ENCODE measurements at places on chromosomes 5 and 9. TPM values are rescaled to one million over a fixed set of nuclear protein-coding genes. Genes with fewer than 3 reads are reported as not detected.

Gene LCN1
- not detected for total RNA-seq

Gene MACIR
- total RNA-seq, result 0.37 TPM

Gene REEP2
- total RNA-seq, result not detected

- no peak for DNase-seq
- H3K27ac ChIP-seq, result no peak overlapping the region
- H3K4me1 ChIP-seq, result no peaks in the 10 kb centered on the region
Observed at GRCh38 chr5:143176048-143176447, 227.4 kb downstream of the NR3C1 start.

DNA sequence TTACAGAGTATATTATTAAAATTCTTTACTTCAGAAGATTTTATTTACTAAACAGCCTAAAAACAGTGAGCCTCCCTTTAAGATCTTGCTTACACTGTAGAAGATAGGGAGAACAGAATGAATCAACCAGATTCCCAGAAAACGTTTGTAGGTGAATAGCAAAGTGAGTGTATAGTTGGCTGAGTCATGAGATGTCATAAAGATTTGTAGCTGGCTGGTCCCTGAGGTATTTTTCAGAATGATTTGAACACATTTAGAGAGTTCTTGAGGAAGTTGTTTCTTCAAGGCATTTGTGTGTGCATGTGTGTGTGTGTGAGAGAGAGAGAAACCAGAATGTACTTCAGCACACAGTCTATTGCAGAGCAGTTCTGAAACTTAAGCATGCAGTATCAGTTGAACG is 159.4 kb upstream of the PRR16 start:
- H3K4me3 ChIP-seq, result no peak overlapping the region
- H3K4me1 ChIP-seq, result no peaks in the 10 kb centered on the region
- H3K27me3 ChIP-seq, result no peaks in the 10 kb centered on the region

GRCh38 chr9:130896233-130897014 is at the start of gene QRFP:
Gene QRFP, minus strand, starts transcription at chr9:130896812. Its CDS starts 2,974 bp downstream, at chr9:130893838.
- DNase-seq, result no peak
- H3K36me3 ChIP-seq, result no peaks in the 10 kb centered on the region
- no peak within 1 kb of the TSS for H3K27ac ChIP-seq

- H3K4me3 ChIP-seq, result no peak overlapping the region
- no peaks in the 10 kb centered on the region for H3K4me1 ChIP-seq
- H3K27me3 ChIP-seq, result no peaks in the 10 kb centered on the region
- H3K27ac ChIP-seq, result no peak overlapping the region
- no peaks in the 10 kb centered on the region for H3K36me3 ChIP-seq
Observed at GRCh38 chr5:113384782-113385285, 50.0 kb downstream of the TSSK1B start.

DNA sequence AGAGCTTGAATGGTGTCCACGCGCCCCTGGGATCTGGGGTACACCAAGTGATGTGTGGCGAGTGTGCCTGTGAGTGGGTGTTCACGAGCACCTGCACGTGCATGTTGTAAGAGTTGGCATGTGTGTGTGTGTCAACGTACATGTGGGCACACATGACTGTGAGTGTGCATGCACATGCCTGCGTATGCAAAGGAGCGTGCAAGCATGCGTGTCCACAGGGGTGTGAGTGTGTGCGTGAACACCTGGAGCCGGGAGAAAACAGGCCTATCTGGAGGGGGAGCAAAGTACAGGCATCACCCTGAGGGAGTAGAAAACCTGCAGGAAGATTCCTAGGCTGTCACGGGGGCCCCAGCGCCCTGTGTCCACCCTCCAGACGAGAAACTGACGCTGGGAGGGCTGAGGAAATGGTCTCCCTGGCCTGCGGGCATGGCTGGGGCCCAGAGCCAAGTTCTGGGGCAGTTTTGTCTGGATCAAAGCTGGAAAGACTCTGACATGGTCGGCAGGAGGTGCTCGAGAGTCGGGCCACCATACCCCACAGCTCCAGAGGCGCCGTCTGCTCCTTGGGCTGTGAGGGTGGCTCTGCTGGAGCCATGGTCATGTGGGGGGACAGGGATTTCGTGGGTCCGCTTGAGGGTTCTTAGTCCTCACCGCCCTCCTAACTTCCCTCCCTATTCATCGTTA is 31.8 kb downstream of the PTGES start:
- H3K4me1 ChIP-seq, result no peaks in the 10 kb centered on the region
- no peak overlapping the region for H3K4me3 ChIP-seq
- no peaks in the 10 kb centered on the region for H3K27me3 ChIP-seq
- DNase-seq, result no peak
- no peak overlapping the region for H3K27ac ChIP-seq

DNA sequence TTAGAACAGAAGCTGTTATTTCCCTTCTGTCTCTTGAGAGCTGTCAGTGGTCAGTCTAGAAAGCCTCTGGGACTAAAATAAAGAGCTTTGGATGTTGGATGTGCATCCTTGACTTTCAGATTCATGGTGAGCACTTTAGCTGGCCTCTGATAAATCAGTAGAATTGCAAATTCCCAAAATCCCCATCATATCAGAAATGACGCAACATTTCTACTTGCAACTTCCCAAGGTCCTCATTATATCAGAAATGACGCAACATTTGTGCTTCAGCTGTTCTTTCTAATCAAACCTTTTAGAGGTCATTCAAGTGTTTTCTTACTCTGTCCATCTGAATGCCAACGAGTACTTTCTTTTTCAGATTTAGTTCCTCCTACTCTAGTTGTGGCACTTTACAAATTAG is 167.3 kb upstream of the MOCS2 start:
- H3K36me3 ChIP-seq, result no peaks in the 10 kb centered on the region
- H3K27ac ChIP-seq, result no peak overlapping the region
- no peaks in the 10 kb centered on the region for H3K4me1 ChIP-seq

Gene SOHLH1
- total RNA-seq, result not detected

DNA sequence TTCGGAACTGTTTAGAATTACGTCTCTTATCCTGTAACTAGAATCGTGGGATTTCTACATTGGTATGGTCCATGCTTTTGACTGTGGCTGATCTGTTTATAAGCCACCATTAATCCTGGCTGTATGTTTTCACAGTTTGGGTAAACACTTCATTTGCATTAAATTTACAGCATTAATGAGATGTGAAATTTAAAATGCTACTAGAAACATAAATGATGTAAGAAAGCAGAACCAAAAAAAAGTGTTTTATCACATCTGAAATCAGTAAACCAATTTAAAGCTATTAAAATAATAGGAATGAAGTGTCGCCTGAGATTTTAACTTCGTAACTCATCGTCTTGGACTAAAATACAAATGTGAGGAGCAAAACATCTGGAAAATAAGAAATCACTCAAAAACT is 201.7 kb downstream of the NFIB start:
- H3K4me3 ChIP-seq, result no peak overlapping the region
- H3K36me3 ChIP-seq, result no peaks in the 10 kb centered on the region
- no peaks in the 10 kb centered on the region for H3K4me1 ChIP-seq
- DNase-seq, result no peak

Gene SEMA5A
- 12.6 TPM for total RNA-seq

DNA sequence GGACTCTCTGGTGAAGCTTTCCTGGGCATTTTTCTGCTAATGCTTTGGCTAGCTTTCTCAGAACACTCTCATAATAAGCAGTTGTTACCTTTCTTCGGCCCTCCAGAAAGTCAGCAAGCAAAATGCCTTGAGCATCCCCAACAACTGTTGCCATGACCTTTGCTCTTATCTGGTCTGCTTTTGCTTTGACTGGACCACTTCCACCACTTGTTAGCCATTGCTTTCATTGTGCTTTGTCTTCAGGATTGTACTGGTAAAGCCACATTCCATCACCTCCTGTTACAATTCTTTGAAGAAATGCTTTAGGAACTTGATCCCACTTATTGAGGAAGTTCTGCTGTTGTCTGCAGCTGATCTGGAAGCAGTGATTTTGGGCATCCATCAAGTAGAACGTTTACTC is 35.7 kb downstream of the RAD50 start:
- no peak overlapping the region for H3K4me3 ChIP-seq
- peaks cover 50% of the 10 kb centered on the region for H3K36me3 ChIP-seq
- DNase-seq, result no peak

DNA sequence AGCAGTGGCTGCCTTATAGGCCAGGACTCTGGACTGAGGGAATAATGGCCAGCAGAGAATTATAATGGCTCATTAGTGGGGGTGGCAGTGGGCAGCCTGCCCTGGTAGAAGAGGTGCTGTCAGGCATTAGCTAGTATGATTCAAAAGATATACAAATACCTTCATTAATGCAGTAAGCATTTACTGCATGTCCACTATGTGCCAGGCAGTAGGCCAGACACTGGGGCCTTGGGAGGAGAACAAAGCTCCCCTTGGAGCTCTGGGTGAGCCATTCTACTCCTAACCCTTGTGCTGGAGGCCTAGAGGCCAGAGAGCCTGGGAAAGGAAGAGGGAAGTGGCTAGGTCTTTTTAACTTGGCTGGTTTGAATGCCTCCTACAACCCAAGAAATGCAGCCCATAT is 2.0 kb upstream of the GARNL3 start:
- no peaks in the 10 kb centered on the region for H3K4me1 ChIP-seq
- H3K4me3 ChIP-seq, result no peak overlapping the region
- no peaks in the 10 kb centered on the region for H3K36me3 ChIP-seq
- no peaks in the 10 kb centered on the region for H3K27me3 ChIP-seq
- DNase-seq, result no peak
- no peak overlapping the region for H3K27ac ChIP-seq

Gene ARHGEF37
- 1.6 TPM for total RNA-seq

- no peak overlapping the region for H3K27ac ChIP-seq
- no peaks in the 10 kb centered on the region for H3K27me3 ChIP-seq
- no peak for DNase-seq
Observed at GRCh38 chr5:162372256-162372655, 304.7 kb downstream of the GABRG2 start.

DNA sequence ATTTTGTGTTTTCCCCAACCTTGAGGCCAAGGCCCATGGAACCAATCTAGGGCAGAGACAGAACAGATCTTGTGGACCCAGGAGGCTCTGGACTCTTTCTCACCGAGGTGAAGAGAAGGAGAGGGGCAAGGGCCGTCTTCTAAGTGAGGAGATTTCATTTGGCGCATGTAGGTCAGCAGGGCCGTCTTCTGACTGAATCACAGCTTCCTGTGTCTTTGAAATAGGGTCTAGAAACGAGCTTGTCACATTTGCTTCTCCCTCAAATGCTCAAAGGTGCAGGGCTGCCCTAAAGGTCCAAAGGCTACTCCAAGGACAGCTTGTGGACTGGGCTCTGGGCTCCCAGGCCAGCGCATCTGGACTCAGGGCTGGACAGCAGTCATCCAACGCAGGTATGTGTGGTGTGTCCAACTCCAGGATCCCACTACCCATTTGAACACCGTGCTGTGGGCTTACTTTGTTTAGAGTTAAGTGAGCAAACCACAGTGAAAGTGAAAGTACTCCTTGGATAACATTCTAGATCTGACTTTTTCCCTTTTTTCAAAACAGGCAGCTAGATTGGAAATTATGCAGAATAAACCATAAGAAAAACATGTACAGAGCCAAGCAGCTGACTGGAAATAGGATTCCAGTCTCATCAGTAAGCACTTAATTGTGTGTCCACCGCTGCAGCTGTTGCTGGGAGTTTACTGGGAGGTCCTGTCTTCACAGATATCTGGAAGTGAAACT is 357.0 kb downstream of the GADD45G start:
- no peak overlapping the region for H3K27ac ChIP-seq
- no peak for DNase-seq
- no peaks in the 10 kb centered on the region for H3K36me3 ChIP-seq
- H3K4me3 ChIP-seq, result peak overlapping the region; percentile 4
- H3K27me3 ChIP-seq, result no peaks in the 10 kb centered on the region

DNA sequence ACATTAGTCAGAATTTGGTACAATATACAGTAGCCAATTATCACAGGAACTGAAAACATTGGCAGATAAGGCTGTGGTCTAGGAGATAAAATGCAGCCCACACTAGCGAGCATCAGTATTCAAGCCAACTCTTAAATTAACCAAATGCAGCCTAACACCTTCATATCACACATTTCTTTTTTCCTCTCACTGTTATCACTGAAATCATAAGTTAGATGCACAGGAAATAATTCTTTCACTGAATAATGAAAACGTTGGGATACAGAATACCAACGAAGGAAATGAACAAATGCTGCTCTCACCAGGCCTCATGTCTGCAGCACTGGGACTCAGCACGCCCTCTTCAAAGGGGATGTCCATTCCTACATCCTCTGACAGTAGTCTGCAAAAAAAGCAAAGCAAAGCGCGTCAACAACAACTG is 109.1 kb upstream of the PCA3 start:
- no peaks in the 10 kb centered on the region for H3K36me3 ChIP-seq
- no peak for DNase-seq
- H3K4me3 ChIP-seq, result no peak overlapping the region
- no peaks in the 10 kb centered on the region for H3K4me1 ChIP-seq
- H3K27me3 ChIP-seq, result no peaks in the 10 kb centered on the region
- no peak overlapping the region for H3K27ac ChIP-seq

Gene BTNL3
- total RNA-seq, result not detected

DNA sequence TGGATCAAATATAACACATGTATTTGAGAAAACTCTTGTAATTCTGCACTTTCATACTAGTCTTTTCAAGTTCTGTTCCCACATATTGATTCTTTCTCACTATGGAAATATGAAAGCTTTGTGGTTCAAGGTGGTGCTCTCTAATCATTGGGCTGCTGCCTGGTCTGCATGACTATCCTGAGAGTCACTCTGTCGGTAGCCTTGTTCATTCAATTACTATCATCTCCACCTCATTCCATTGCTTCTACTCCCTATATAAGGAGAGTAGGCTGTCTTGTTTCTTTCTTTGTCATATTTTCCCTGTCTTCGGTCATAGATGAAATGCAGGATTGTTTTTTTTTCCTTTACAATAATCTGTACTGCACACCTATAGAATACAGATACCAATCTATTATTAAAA is 341.4 kb upstream of the ACTBL2 start:
- H3K36me3 ChIP-seq, result no peaks in the 10 kb centered on the region
- no peaks in the 10 kb centered on the region for H3K27me3 ChIP-seq
- H3K4me3 ChIP-seq, result no peak overlapping the region
- H3K4me1 ChIP-seq, result no peaks in the 10 kb centered on the region

Gene CYLC2
- total RNA-seq, result not detected

- H3K27me3 ChIP-seq, result no peaks in the 10 kb centered on the region
- H3K4me3 ChIP-seq, result no peak overlapping the region
- H3K4me1 ChIP-seq, result peaks cover 11% of the 10 kb centered on the region
- no peaks in the 10 kb centered on the region for H3K36me3 ChIP-seq
- H3K27ac ChIP-seq, result no peak overlapping the region
Observed at GRCh38 chr9:124857533-124858162, 4.1 kb downstream of the RPL35 start.

DNA sequence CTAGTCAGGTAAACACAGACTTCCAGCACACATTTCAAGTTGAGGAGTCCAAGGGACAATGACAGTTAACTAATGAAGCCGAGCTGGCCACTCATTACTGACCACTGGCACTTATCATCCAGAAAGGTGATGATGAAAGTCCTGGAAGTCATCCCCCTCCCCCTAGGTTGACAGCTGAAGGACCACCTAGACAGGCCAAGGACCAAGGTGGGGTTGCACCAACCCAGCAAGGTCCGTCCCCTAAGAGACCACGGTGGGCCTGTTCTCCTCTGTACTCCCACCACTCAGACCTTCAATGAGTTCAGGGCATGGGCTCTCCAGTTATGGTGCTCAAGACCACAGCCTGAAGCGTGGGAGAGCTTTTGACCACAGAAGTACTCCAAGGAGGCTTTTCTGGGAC is 13.2 kb downstream of the P4HA2 start:
- no peaks in the 10 kb centered on the region for H3K36me3 ChIP-seq
- no peaks in the 10 kb centered on the region for H3K4me1 ChIP-seq
- no peak overlapping the region for H3K4me3 ChIP-seq
- no peaks in the 10 kb centered on the region for H3K27me3 ChIP-seq
- no peak for DNase-seq
- peak overlapping the region; percentile 32 for H3K27ac ChIP-seq

- DNase-seq, result no peak
- no peaks in the 10 kb centered on the region for H3K36me3 ChIP-seq
- no peaks in the 10 kb centered on the region for H3K4me1 ChIP-seq
- no peak overlapping the region for H3K27ac ChIP-seq
- no peaks in the 10 kb centered on the region for H3K27me3 ChIP-seq
Observed at GRCh38 chr5:27830546-27830945, 792.2 kb upstream of the CDH9 start.
